ENCODE measurements at places on chromosomes 4 and X.
A peak's percentile ranks its signal among the peaks of the same experiment; 100 is the strongest.

DNA sequence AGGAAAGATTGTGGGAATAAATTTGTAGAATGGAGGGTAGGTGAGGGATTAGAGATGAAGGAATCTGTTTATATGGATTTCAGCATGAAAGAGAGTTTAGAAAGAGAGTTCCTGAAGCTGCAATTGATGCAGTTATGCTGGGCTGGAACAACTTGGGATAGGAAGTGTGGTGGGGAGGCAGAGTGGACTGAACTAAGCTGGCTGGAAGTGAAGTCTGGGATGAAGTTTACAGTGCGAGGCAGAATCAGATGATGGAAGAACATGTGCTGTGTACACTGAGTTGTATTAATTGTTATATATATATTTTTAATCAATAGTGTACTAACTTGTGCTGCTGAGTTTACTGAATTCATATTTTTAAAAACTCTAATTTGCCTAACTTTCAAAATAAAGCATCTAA, 461.9 kb downstream of the SPRY1 start:
- no peak for DNase-seq

DNA sequence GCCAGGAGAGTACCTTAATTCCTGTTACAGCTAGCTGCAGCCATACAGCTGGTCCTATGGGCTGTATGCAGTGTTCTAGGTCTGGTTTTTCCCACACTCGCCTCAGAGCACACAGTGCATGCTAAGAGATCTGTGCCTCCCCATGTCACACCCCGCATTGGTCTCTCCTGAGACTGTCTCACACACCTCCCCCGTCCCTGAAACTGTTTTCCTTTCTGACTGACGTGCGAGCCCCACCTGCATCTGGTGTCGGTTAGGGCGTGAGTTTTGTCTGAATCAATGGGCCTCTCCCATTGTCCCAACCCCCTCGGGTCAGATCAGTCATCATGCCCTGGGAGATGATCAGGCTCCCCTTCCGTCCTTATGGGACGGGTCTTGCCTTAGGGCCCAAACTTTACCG, 3.4 kb upstream of the UGT8 start:
- no peak for DNase-seq

DNA sequence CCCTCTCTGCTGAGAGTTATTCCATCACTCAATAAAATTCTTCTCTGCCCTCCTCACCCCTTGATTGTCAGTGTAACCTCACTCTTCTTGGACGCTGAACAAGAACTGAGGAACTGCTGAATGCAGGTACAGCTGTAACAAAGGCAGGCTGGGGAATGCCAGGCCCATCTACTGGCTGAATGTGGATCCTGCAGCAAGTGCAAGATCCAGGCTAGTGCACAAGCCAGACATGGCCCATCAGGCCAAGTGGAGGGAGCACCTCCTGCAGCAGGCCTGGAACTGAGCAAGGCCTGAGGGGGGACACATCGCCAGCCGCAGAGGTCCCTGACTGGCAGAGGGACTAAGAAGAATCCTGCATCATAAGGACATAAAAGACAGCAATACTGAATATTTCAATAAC, 411.8 kb upstream of the PCDH10 start:
- no peak for DNase-seq

DNA sequence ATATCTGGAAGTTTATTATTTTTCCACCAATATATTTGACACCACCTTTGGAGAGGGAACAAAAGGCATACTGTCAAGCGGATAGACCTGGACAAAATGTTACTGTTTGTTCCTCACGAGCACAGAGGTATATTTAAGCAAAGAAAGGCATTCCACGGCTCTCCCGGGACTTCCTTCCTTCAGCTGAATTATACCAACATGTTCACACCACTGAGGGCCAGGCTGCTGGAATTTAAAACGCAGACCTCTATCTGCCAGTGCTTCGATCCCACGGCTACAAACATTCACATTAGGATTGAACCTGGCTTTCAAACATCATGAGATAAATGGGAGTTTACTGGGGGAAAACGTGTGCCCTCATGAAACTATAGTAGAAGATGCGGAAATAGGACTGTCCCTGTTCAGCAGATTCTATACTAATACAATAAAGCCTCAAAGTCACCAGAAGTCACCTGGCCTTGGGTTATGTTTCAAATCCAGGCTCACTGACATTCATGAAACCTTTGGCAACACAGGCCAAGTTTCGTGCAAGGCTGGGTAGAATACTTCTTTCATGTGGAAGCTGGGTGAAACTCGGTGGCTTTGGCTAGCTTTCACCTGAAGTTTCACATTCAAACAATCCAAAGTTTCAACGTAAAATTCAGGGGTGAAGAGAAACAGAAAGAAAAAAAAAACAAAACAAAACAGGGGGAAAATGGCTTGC, 39.5 kb downstream of the SORBS2 start:
- no peak for DNase-seq

- no peak for DNase-seq
Observed at GRCh38 chr4:99379571-99379970, 27.0 kb upstream of the ADH1C start.

DNA sequence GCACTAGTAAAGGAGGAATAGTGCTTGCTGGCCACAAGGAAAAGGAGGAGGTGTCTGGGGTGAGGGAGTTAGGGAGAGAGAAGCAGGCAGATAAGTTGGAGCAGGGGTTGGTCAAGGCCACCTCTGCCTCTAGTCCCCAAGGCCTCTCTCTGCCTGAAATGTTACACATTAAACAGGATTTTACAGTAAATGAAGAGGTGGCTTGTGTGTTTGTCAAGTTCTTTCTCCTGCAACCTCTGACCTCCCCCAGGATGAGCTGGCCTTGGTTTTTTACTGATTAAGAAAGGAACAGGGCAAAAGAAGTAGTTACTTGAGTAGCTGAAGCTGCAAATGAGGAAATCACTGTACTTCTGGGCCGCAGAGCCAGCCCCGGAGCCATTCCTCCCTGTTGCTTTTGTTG, 2.0 kb downstream of the GJB1 start:
- DNase-seq, result no peak

DNA sequence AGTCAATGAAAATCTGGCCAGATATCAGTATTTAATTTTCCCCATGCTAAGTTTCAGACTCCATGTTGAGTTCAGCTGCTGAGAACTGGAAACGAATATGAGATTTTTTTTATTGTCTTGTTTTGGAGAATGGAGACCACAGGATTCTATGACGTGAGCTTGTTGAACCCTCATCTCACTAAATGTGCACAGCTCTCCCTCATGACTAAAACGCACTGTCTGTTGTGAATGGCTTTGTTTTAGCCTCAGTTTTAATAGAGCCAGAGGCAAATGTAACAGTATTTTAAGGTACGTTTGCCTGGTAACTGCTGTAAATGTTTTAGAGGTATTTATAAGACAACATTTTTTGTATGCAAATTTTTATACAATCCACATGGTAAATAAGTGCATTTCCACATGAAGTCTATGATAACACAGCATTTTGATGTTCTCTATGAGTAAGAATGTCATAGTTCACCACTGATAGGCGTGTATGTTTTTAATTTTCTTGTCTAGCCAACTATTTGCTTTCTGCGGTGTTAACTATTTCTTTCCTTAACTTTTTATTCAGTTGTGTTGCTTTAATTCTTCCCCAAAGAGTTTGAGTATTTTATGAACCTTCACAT, 1159.3 kb upstream of the TENM3 start:
- no peak for DNase-seq

- peak; percentile 35 for DNase-seq
Observed at GRCh38 chrX:53050841-53051240, 2.3 kb downstream of the GPR173 start.

- DNase-seq, result no peak
Observed at GRCh38 chrX:96833333-96833732, 50.4 kb upstream of the RPA4 start.

GRCh38 chr4:90128961-90129495, 1.8 kb downstream of the CCSER1 start:
- DNase-seq, result no peak

- no peak for DNase-seq
Observed at GRCh38 chr4:140243278-140243753, 89.3 kb upstream of the MAML3 start.

GRCh38 chrX:148441387-148441786, 59.0 kb upstream of the AFF2 start:
- no peak for DNase-seq

DNA sequence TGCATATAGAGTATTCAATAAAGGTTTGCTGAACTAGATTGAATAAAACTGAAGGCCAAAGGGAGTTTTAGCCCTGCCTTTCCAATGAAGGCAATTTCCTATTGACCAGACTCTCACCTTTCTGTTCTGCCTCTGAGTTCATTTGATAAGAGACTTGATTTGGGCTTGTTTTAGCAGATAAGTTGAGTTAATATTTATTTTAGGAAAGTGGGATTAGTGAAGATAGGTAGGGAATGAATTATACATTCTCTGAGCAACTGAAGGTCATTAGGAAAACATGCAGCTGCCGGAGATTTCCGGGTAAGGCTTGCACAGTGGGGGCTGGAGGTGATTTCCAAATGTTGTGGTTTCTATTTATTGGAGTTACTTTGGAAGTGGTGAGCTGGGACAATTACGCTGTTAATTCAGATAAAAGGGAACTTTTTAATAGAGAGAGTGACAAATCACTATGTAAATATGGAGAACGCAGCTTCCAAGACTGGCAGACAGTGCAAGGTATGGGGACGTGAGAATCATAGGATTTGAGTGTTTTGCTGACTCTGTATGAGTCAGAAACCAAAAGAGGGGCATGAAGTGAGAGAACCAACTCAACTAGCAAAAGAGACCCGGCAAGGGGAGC, 553.6 kb upstream of the BOD1L1 start:
- DNase-seq, result peak; percentile 17

GRCh38 chr4:3682236-3683076, 83.7 kb upstream of the ADRA2C start:
- DNase-seq, result no peak

- DNase-seq, result peak; percentile 37
Observed at GRCh38 chr4:123444290-123444731, 47.7 kb downstream of the SPRY1 start.

DNA sequence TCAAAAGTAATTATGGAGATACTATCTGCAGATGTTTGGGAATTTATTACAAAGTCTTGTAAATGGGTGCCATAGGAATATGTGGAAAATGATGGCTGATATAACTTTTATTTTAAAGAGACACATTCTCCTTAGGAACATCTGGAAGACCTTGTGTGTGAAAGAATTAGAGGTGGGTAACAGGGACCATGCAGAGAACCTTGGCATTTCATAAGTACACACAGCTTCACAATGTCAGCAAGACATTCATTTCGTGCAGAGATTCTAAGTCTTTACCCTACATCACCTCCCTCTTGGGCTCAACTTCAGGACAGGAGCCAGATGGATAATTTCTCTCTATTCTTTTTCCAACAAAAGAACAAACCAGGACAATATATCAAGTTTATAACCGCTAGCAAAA, 458.1 kb upstream of the INTU start:
- DNase-seq, result no peak

DNA sequence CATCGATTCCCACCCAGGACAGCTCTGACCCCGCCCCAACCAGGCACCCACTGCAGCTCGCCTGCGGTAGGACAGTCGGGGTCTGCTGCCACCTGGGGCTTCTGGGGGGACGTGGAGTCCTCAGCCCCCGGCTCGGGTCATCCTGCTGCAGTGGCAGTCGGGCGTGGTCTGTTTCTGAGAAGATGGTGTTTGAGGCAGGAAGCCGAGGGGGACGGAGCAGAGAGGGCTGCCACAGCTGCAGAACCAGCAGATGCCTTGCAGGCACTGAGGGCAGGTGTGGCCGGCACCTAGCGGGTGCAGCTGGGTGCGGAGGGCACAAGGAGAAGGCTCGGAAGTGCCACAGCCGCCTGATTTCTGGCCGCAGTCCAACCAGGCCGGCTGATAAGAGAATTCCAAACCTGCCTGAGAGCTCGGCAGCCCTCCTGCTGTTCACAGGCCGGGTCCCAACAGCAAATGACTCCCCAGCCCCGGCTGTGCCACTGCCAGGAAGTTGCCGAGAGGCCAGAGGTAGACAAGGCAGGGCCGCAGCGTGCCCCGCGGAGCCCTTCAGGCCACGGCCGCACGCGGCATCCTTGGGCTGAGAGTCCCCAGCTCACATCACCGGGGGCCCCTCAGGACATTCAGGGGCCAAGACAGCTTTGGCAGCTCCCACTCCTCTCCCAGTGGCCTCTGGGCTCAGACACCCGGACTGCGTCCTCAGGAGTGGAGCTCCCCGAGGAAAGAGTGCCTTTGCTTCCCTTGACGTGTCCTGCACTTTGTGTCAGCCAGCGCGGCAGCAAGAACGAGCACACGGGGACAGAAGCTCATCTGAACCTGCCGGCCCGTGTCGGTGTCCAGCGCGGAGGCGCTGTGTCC, 9.4 kb upstream of the CPLX1 start:
- DNase-seq, result no peak

- DNase-seq, result no peak
Observed at GRCh38 chr4:13944095-13944511, 316.6 kb upstream of the BOD1L1 start.

DNA sequence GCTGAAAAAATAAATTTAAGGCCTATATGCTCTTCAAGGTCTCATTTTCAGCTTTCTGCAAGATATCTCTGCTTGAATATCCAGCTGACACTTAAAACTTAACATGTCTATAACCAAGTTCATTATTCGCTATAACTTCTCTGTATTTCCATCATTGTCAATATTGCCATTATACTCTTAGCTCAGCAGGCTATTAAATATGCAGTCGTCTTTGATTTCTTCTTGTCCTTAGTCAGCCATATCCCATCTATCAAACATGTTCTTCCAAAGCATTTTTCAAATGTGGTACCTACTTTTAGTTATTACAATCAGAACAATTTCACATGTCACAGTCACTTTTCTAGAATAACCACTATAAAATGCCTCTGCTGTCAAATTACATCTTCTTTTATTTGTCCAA, 1364.1 kb downstream of the ARAP2 start:
- DNase-seq, result no peak

GRCh38 chrX:146278381-146278780, 460.8 kb downstream of the SLITRK2 start:
- DNase-seq, result no peak

GRCh38 chrX:152450076-152450475, 1.0 kb downstream of the GABRA3 start:
- no peak for DNase-seq

DNA sequence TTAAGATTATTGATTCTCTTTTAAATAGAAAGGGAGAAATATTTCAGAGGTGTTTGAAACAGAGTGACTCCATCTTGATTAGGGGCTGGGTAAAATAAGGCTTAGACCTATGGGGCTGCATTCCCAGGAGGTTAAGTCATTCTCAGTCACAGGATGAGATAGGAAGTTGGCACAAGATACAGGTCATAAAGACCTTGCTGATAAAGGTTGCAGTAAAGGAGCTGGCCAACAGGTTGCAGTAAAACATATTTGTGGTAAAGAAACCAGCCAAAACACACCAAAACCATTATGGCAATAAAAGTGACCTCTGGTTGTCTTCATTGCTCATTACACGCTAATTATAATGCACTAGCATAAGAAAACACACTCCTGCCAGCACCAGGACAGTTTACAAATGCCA, 165.0 kb downstream of the SPIN4 start:
- DNase-seq, result no peak

- DNase-seq, result no peak
Observed at GRCh38 chrX:133812402-133812801, 173.0 kb downstream of the GPC3 start.

Data from astrocyte (in vitro differentiated cells and primary cell).